LoVo (cell line): ENCODE measurements at places on chromosomes 12 and 14.

DNA sequence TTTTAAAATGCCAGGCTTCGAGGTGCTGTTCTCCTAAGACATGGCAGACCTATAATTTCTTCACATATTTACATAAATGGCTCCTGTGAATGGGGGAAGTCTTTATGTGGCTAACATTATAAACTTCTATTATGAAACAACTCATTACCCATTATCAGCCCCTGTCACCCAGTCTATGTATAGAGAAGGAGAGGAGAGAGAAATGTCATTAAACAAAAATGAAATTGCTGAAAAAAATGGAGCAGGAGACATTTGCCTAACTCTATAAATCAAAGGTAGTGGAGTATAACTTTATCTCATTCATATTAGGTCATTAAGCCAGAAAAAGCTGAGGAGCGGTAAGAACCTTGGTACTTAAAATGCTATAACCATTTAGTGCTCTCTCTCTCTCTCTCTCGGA lies 71.9 kb upstream of the KRR1 start:
- no peak for DNase-seq

DNA sequence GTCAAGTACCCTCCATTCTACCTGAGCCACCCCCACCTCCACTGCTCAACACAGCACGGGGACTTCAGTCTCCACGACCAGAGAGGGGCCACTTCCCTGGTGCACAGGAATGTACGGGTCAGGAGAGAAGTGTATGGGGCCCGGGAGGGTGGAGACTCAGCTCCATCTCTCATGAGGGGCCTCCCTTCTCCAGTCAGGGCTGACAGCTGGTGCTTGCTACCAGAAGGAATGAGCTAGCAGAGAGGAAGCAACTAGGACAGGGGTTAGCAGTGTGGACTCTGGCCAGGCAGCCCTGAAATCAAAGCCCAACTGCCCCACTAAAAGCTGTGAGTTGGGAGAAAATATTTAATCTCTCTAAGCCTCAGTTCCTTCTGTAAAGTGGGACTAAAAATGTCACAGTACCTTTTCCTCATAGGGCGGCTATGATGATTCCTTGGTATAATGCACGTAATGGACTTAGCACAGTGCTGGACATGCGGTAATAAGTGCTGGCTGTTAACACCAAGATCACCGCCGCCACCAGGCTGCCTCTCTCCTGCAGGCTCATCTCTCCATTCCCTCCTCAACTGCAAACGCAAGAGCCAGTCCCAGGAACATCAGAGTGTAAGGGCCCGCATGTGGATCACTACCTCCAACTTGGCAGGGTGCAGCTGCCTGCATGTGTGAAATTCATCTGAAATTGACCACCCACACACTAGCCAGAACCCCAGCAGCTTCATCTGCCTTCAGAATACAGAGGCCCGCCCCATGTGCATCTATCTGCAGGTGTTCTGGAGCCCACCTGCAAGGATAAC lies 14.6 kb downstream of the ACTN1 start:
- no peak for DNase-seq

- DNase-seq, result no peak
Observed at GRCh38 chr12:132522592-132523380, 32.8 kb downstream of the FBRSL1 start.

GRCh38 chr14:60848066-60848465 lies 113.5 kb downstream of the MNAT1 start:
- DNase-seq, result no peak

GRCh38 chr12:1797011-1797901 lies 23.1 kb upstream of the LRTM2 start:
- no peak for DNase-seq

GRCh38 chr12:31015215-31015614 lies 58.4 kb upstream of the DDX11 start:
- no peak for DNase-seq

DNA sequence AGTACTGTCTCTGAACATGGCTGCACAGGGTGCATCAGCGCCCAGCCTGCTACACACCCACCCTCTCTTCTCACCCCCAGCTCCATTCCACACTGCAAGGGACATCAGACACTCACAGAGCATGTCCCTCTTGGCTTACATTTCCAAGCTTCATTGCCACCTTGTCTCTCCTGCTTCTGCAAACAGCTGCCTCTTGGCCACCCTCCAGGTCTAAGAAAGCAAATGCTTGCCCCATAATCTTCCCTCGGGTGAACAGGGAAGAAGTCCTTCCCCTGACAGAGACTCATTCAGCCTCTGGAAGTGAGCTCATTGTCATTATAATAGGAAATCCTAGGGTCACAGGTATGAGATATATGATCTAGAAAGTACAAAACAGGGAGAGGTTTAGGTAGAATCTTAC lies 505.2 kb downstream of the RMST start:
- DNase-seq, result no peak

- no peak for DNase-seq
Observed at GRCh38 chr12:117092511-117092780, 6.8 kb downstream of the TESC start.

DNA sequence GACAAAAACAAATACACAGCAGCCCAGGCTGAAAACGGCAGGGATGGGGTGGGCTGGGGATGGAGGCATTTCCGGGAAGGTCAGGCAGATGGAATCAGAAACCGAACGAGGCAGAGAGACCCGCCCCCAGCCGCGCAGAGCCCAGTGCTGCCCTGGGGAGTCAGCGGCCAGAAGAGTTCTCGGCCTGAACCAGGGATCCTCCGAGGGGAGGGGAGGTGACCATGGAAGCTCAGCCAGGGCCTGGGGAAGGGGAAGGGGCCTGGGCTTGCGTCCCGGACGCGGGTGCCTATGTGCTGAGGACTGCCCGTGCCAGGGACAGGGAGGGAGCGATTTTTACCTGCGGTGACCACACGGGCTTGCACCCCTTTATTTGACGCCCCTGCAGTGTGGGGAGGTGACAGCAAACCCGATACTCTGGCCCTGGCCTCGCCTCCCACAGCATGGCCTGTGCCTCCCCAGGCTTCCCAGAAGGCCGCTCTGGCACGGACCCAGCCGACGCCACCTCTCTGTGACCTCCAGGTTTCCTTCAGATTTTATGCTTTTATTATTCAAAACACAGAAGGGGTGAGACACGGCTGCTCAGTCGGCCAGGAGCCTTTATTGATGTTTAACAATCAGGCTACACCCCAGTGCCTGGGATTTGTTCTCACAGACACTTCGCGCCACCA lies 7.7 kb downstream of the LRCOL1 start:
- no peak for DNase-seq

GRCh38 chr12:68370006-68370590 lies 37.9 kb upstream of the MDM1 start:
- DNase-seq, result no peak

DNA sequence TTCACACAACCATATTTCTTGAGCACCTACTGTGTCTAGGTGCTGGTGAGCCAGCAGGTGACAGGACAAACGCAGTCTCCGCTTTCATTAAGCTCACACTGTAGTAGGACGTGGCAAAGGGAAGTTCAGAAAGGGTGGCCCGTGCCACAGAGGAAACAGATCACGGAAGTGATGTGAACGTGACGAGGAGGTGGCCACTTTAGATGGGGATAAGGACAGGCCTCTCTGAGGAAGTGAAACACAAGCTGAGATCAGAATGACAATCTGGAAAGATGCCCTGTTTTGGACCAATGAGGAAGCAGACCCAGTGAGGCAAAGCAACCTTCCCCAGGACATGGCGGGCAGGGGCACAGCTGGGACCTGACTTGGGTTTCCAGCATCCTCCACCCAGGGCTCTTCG lies 127.4 kb upstream of the PRMT8 start:
- no peak for DNase-seq

- no peak for DNase-seq
Observed at GRCh38 chr14:105056303-105056831, 8.9 kb downstream of the GPR132 start.

DNA sequence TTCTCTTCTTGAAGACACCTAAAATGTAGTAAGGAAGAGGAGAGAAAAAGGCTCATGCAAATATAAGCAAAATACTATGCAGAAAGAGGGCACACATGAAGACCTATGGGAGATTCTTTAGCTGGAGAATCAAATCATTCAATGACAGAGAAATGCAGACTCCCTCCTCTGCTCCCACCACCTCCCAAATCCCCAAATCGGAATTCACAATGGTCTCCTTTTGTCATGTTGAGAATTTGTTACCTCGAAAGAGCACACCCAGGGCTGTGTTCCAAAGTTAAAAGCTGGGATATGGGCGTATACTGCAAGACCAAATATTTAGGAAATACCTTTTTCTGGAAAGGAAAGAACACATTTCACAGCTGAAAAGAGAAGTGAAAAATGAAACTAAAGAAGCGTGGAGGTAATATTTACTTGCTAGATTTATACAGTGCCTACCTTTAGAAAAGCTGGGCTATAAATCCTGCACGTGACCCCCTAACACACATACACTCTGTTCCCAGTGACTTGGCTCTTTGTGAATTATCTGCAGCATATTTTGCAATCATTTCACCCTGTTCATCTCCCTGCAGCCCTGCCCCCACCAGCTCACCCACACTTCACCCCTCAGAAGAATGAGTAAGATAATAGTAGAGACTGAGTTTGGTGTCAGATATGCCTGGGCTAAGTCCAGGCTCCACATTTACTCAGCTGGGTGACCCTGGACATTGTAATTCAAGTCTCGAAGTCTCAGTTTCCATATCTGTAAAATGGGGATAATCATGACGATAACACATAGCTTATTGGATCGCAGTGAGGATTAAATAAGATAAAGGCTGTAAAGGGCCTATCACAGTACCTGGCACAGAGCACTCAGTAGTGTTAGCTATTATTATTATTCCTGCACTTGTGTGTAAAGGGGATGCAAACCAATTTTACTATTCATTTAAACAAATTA lies 2.9 kb upstream of the CACNA1C start:
- DNase-seq, result no peak

- DNase-seq, result peak; percentile 56
Observed at GRCh38 chr14:77071938-77072388, 26.1 kb upstream of the CIPC start.

- no peak for DNase-seq
Observed at GRCh38 chr14:49621114-49621881, 699 bp downstream of the MGAT2 start.

DNA sequence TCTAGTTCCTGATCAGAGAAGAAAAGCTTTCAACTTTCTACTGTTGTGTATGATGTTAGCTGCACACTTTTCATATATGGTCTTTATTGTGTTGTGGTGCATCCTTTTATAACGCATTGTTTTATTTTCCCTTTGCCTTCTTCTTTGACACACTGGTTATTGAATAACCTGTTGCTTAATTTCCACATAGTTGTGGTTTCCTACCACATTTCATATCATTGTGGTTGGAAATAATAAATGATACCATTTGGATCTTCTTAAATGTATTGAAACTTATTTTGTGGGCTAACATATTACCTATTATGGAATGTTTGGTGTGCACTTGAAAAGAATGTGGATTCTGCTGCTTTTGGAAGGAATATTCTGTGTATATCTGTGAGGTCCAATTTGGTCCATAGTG lies 64.9 kb downstream of the GPHN start:
- DNase-seq, result no peak

DNA sequence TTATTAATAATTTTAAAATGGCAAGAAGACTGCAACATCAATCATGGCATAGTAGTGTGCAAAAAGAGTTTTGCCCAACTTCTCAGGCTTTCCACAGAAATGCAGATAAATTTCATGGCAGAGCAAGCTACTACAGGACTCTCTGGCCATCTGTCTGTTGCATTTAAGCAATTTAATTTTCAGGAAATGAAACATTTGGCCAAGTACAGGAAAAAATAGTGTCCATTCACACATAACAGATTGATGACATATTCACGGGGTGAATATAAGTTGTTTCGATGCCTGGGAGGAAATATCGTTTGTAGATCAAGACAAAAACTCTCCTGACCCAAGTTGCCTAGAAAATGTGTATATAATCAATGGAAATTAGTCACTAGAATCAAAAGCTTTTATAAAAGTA lies 324.0 kb downstream of the PRKD1 start:
- DNase-seq, result no peak

DNA sequence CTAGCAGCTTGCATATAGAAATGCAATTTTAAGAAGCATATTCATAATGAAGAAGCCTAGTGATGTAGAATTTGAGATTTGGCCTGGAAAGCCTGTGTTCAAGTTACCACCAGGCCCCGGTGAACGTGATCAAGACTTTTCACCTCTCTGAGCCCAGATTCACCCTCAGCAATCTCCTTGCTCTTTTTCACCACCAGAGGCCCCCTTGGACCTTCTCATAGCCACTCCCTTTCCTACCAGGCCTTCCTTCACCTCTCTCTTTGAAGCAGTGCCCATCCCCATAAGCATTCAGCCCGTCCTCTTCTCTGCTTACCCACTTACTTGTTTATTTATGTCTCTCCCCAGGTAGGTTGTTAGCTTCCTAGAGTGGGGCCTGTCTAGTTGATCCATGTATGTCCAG lies 1280.9 kb downstream of the AACS start:
- no peak for DNase-seq

DNA sequence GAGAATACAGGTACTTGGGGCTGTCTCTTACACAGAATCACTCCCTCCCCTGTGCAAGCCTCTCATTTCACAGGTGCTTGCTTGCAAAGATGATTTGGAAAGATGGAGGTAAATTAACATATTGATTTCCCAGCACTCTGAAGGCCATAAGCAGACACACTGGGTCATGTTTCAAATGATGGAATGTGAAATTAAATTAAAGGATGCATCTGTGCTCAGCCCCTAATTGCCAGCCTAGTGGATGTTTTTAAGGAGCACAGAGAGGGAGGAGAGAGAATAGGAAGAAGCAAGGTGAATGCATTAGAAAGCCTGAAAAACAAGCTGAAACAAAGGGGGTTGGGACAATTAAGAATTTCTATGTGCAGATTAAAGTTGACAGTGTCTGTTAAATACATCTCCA lies 96.1 kb upstream of the GRIP1 start:
- no peak for DNase-seq

DNA sequence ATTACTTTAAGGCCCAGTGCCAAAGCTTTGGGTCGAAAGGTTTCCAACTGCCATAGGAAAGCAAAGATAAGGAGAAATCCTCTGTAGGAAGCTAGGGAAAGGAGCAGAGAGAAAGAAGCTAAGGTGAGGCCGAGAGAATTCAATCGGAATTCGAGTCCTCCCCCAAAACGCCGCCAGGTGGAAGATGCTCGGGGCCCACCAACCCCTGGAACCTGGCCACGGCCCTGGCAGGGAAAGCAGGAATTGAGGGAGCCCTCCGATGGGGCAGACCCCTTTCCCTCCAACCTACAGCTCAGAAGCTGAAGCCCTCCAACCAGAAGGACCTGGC lies 498 bp downstream of the GMFB start:
- DNase-seq, result no peak

- no peak for DNase-seq
Observed at GRCh38 chr12:24796876-24797275, 152.0 kb downstream of the BCAT1 start.

GRCh38 chr12:100216337-100216736 lies 15.7 kb downstream of the ACTR6 start:
- DNase-seq, result no peak

DNA sequence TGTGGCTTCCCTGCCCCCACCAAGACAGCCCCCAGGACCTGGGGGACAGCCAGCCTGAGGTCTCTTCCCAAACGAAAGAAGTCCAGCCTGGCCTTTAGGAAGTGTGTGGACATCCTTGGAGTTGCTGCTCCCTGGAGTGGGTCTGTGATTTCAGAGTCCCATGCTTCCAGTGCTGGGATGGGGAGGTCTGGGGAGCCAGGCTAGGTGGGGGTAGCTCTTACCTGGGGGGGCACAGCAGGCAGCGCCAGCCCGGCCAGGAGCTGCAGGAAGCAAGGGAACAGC lies 509 bp downstream of the PGF start:
- DNase-seq, result no peak
